NCI-H2081 (cell line): ENCODE measurements at places on chromosomes 3 and 15.

- no peak for DNase-seq
Observed at GRCh38 chr3:149475451-149476060, 1.1 kb downstream of the TM4SF4 start.

DNA sequence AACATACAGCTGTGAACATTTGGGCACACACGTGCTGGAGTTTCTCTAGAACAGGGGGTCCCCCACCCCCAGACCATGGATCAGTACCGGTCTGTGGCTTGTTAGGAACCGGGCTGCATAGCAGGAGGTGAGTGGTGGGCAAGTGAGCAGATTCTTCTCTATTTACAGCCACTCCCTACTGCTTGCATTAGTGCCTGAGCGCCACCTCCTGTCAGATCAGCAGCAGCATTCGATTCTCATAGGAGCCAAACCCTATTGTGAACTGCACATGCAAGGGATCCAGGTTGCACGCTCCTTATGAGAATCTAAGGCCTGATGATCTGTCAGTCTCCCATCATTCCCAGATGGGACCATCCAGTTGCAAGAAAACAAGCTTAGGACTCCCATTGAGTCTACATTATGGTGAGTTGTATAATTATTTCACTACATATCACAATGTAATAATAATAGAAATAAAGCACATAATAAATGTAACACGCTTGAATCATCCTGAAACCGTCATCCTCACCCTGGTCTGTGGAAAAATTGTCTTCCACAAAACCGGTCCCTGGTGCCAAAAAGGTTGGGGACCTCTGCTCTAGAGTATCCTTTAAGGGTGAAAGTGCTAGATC, 25.8 kb downstream of the CHRM5 start:
- no peak for DNase-seq

DNA sequence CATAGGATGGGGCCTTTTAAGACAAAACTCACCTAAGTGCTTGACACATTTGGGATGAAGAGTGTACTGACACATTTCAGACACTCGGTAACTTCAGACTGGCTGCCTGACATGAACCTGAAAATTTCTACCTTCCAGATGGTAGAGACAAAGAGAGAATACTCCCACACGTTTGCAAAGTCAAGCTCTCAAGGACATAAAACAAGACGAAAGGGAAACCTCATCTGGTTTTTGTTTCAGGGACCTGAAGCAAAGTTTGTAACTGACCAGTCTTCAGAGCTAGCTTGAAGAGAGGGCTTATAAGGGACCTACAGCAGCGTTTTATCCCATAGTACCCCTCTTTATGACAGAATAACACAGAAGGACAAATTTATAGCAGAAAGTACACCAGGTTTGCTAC, 41.9 kb downstream of the ZNF621 start:
- DNase-seq: no peak

DNA sequence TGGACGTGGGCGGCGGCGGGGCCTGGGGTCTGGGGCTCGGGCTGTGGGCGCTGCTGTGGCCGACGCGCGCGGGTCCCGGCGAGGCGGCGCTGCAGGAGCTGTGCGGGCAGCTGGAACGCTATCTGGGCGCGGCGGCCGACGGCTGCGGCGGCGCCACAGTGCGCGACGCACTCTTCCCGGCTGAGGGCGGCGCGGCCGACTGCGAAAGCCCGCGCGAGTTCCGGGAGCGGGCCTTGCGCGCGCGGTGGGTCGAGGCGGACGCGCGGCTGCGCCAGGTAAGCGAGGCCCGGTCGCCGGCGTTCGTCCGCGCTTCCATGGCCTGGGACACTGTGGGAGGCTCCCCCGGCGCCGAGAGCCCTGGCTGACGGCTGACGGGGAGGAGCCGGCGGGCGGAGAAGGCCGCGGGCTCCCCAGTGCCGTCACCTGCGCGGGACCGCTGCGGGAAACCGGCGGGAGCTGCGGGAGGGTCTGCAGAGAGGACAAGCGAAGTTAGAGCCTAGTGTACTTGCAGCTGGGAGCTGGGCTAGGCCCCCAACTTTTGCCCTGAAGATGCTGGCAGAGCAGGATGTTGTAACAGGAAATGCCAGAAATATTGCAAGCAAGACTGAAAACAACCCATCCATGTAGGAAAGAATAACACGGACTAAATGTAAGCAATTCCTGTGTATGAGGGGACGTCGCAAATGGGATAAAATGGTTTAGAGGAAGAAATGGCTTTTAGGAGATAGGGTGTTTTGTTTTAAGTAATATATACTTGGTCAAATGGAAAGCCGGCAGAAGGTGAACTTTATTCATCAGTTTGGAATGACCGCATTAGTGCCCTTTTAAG, 847 bp downstream of the WHAMM start:
- DNase-seq: peak; percentile 46

DNA sequence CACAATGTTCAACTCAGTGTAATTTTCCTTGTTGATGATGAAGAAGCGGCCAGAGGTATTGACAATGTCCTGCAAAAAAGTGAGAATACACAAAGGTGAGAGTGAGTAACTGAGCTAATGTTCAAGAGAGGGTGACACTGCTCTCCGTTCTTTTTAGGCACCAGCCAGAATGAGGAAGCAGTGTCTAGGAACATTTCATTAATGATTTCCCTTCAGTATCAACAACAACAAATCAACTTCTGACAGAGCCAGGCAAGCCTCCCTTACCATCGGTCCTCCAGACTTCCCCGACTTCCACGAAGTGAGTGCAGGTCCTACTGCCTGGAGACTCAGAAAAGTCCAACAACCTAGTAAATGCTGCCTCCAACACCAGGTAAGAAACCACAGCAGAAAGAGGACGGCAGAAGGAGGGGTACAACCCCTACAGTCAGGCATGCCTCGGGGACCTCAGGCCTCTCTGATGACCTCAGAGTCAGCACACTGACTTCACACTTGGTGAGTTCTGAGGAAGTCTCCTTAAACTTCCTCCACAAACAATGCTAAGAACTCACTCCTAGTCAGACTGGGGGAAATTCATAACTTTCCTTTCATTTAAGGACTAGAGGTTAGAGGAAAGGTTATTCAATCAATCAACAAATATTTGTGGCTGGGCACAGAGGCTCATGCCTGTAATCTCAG, 62.7 kb downstream of the NPTN start:
- DNase-seq: no peak
